Activated CD8-positive, alpha-beta T cell treated with anti-CD3 and anti-CD28 coated beads, Interleukin-2, amount 10 ng/mL, durations not matched to agents 7 days and 5 days (primary cell): ENCODE measurements at places on chromosomes 4 and X. TPM values are rescaled to one million over a fixed set of nuclear protein-coding genes. Genes with fewer than 3 reads are reported as not detected.

DNA sequence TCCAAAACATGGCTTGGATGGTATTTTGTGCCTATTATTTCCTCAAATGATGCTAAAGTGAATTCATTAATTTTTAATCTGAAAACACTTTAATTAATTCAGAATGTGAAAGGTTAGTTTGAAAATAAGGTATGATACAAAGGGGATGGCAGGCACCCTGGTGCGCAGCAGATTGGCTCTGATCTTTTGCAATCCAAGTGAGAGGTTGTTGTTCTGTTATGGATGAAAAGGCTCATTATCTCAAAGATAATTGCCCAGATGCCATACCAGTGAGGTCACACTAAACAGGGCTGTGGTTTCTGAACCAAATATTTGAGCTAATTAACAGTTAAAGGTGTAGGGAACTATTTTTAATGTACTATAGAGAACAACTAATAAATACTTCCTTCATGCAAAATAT, 504.9 kb downstream of the RAPGEF2 start:
- no peak for DNase-seq
- no peak overlapping the region for H3K27ac ChIP-seq
- H3K4me3 ChIP-seq, result no peak overlapping the region
- no peaks in the 10 kb centered on the region for H3K4me1 ChIP-seq
- H3K27me3 ChIP-seq, result no peaks in the 10 kb centered on the region
- H3K36me3 ChIP-seq, result no peaks in the 10 kb centered on the region

DNA sequence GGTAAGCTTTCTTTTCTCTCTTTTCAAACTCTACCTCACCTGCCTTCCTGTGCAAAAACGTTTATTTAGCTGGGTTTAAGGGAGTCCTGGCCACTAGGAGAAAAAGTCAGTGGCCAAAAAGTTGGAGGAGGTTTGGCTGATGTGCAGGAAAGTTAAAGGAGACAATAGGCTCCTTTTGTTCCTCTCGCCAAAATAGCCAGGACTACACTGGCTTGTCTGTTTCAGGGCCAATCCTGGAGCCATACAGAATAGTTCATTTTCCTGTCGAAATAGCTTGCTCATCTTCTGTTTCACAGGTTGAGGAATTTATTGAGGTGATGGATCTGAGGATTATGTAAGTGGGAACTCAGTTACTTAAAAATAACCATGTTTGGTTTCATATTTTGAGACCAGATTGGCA, 423 bp downstream of the HEPH start:
- no peaks in the 10 kb centered on the region for H3K27me3 ChIP-seq
- no peaks in the 10 kb centered on the region for H3K36me3 ChIP-seq
- H3K4me3 ChIP-seq, result no peak overlapping the region
- H3K27ac ChIP-seq, result no peak overlapping the region
- no peaks in the 10 kb centered on the region for H3K4me1 ChIP-seq

DNA sequence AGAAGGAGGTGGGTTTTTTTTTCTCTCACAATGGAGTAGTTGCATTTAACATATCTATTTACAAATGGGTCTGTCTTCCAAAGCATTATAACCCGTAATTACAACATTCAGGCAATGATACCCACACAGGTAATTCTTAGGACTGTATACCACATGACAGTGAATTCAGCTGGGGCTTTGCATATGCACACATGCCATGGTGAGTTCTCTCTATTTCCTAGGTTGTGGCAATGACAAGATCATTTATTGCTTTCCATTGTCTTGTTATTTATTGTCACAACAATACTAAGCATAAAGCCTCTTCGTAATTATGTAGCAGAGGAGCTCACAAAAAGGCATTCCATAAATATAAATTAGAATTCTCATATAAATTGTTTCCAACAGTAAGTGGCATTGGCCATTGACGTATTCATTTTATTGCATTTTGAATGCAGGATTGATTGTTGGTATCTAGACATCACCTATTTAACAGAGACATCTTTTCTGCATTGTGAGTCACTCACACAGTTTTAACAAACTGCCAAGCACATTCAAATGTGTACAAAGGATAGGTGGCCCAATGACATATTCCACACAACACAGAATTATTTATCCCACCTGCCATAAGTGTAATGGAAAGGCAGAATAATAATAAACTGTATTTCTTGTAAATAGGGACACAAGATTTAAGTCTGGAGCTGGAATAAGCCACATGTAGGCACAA, 390.7 kb upstream of the GALNT7 start:
- no peak overlapping the region for H3K27ac ChIP-seq
- no peak for DNase-seq
- H3K27me3 ChIP-seq, result no peaks in the 10 kb centered on the region

DNA sequence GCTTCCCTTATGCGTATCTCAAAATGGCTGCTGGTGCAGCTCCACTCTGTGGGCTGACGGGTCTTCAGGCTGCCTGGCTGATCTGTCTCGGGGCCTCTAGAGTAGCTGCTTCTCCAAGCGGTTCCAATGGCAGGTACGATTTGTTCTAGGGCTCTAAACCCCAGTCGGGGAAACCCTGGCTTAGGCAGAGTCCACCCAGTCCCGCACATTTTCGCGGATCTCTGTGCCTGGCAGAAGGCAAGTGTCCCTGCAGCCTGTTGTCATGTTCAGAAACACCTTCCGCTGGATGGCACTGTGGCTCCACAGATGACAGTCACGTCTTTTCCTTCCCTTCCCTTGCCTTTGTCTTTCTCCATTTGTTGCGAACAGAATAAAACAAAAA, 54.4 kb downstream of the NBDY start:
- no peak for DNase-seq
- H3K4me3 ChIP-seq, result no peak overlapping the region
- no peaks in the 10 kb centered on the region for H3K27me3 ChIP-seq
- peaks cover 12% of the 10 kb centered on the region for H3K4me1 ChIP-seq
- no peak overlapping the region for H3K27ac ChIP-seq

DNA sequence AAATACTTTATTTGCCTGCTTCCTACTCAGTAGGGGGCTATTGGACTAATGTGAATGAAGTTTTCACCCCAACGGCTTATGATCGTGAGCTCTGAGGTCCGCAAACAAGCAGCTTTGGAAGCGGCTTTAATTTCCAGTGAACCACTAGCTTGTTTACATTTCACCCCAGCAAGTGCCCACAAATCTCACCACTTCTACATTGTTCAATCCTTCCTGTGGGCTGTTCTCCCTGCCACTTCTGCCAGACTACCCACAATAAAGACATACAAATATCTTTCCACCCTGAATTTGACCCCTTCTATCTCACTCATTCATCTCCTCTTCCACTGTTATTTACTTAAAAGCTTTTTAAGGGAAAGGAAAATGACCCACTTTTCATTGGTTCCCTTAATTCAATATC, 98.0 kb downstream of the CDS1 start:
- no peak for DNase-seq
- H3K4me1 ChIP-seq, result peaks cover 28% of the 10 kb centered on the region
- no peaks in the 10 kb centered on the region for H3K36me3 ChIP-seq
- H3K27me3 ChIP-seq, result peaks cover 10% of the 10 kb centered on the region

DNA sequence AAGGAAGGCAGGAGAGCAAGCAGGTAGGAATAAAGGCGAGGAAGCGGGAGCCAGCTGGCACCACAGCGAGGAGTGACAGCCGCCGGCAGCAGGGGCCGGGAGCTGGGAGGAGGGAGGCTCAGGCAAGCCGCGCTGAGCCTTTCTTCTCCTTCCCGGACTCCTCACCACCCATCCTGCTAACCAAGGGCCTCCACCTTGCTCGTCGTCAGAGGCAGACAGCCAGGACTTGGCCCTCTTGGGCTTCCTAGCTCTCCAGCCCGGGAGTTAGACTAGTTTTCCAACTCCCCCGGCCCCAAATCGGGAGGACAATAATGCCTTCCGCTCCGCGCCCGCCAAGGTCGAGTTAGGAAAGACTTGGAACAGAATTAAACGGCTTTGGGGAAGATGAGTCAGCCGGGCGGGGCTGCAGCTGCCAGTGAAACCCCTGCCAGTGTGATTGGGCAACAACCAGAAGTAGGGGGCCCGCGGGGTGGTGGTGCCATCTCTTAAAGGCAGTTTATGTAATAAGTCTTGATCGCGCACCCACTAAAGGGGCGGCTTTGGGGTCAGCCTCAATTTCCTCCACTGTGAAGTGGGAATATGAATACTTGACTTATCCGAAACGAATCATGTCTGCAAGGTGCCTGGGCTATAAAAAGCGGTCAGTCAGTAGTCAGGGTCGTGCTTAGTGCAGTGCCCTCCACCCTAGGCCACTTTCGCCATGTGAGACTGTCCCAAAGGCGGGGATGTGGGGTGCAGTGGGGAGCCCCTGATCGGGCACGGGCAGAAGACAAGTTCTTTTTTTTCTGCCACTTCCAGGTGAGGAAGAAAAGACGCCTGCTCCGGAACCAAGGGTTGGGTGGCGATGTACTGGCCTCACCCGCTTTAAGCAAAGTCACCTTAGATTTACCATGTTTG, 6.7 kb upstream of the HSD17B10 start:
- DNase-seq, result peak; percentile 26
- no peaks in the 10 kb centered on the region for H3K36me3 ChIP-seq
- H3K4me3 ChIP-seq, result peak overlapping the region; percentile 79
- peaks cover 2% of the 10 kb centered on the region for H3K27me3 ChIP-seq

- no peaks in the 10 kb centered on the region for H3K27me3 ChIP-seq
- H3K4me1 ChIP-seq, result no peaks in the 10 kb centered on the region
- H3K4me3 ChIP-seq, result no peak overlapping the region
Observed at GRCh38 chr4:108674356-108674977, 24.1 kb downstream of the OSTC start.

- no peaks in the 10 kb centered on the region for H3K27me3 ChIP-seq
- peaks cover 31% of the 10 kb centered on the region for H3K4me1 ChIP-seq
- peak overlapping the region; percentile 91 for H3K4me3 ChIP-seq
- peak overlapping the region; percentile 96 for H3K27ac ChIP-seq
- DNase-seq, result peak; percentile 29
Observed at GRCh38 chr4:185201977-185202962, 1.5 kb downstream of the CFAP97 start.

GRCh38 chrX:79366873-79367749, at the start of gene ITM2A:
ITM2A (minus strand) TSS chrX:79367334; CDS start chrX:79367215, 119 bp downstream.
- H3K27me3 ChIP-seq, result no peaks in the 10 kb centered on the region
- H3K27ac ChIP-seq, result peak within 1 kb of the TSS; percentile 89
- peaks cover 42% of the 10 kb centered on the region for H3K4me1 ChIP-seq

- no peak for DNase-seq
- H3K36me3 ChIP-seq, result no peaks in the 10 kb centered on the region
- H3K27ac ChIP-seq, result no peak overlapping the region
- no peak overlapping the region for H3K4me3 ChIP-seq
- H3K4me1 ChIP-seq, result no peaks in the 10 kb centered on the region
Observed at GRCh38 chr4:150131581-150132228, 53.5 kb downstream of the DCLK2 start.

Gene CETN2
- total RNA-seq, result 11.6 TPM

Gene MID2
- total RNA-seq, result 1.7 TPM

Gene HPGDS
- total RNA-seq, result not detected

Gene POU3F4
- total RNA-seq, result not detected

Gene BANK1
- 0.24 TPM for total RNA-seq

Gene SMAD1
- 0.65 TPM for total RNA-seq

Gene GC
- total RNA-seq, result not detected

Gene TTC29
- total RNA-seq, result not detected

Gene BEND4
- total RNA-seq, result 0.37 TPM

Gene GABRB1
- total RNA-seq, result not detected

Gene KLB
- total RNA-seq, result not detected

Gene DCLK2
- total RNA-seq, result not detected
